ENCODE measurements at places on chromosomes 7 and 10.

DNA sequence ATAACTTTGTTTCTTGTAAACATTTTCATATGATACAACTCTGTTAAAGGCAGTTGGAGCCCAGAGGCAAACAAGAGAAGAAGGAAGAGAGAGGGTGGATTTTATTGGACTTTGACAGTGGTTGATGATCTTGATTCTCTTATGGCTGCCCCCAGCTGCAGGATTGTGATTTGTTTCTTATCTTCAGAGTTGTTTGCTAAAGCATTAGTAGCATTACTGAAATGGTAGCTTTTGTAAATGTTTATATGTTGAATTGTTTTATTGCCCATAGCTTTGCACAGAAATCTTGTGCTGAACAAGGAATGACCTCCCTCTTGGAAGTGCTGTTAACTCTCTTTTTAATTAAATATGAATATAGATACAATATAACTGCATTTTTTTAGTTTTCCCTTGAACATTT lies 309.4 kb downstream of the AUTS2 start:
- DNase-seq, result no peak

DNA sequence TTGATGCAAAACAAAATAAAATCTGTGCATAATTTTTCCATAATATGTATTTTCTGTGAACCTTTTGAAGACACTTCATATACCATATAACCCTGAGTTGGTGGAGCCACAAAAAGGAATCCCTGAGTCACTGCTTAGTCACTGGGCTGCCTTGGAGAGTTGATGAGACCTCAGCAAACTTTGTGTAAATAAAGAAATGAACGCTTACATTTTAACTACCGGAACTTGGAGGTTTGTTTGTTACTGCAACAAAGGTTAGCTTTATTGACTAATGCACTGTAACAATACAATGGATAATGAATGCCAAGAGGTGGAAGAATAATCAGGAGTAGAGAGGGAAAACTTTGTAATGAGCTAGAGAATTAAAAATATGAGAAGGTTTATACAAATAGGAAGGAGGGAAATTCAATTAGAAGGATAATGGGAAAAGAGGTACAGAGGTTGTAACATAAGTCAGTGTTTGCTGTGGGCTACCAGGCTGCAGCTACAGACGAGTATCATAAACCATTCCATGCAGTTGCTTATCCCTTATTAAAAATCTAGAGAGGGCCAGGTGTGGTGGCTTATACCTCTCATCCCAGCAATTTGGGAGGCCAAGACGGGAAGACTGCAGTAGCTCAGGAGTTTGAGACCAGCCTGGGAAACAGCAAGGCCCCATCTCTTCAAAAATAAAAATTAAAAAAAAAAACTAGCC lies 1042.1 kb downstream of the TYW1 start:
- no peak for DNase-seq

GRCh38 chr10:70779511-70780369 lies 5.4 kb downstream of the TBATA start:
- DNase-seq, result no peak

DNA sequence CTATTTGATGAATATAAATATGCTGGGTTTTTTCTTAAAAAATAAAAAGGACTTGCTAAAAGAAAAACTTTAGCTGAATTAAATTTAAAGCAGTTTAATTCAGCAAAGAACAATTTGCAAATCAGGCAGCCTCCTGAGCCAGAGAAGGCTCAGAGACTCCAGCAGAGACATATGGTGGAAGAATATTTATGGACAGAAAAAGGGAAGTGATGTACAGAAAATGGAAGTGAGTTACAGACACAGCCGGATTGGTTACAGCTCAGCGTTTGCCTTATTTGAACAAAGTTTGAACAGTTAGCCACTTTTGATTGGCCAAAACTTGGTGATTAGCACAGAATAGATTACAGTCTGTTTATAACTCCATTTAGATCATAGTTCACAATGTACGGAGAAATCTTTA lies 110.3 kb downstream of the GAD2 start:
- no peak for DNase-seq

- DNase-seq, result peak; percentile 10
Observed at GRCh38 chr10:60732198-60732806, 46.0 kb upstream of the CDK1 start.

DNA sequence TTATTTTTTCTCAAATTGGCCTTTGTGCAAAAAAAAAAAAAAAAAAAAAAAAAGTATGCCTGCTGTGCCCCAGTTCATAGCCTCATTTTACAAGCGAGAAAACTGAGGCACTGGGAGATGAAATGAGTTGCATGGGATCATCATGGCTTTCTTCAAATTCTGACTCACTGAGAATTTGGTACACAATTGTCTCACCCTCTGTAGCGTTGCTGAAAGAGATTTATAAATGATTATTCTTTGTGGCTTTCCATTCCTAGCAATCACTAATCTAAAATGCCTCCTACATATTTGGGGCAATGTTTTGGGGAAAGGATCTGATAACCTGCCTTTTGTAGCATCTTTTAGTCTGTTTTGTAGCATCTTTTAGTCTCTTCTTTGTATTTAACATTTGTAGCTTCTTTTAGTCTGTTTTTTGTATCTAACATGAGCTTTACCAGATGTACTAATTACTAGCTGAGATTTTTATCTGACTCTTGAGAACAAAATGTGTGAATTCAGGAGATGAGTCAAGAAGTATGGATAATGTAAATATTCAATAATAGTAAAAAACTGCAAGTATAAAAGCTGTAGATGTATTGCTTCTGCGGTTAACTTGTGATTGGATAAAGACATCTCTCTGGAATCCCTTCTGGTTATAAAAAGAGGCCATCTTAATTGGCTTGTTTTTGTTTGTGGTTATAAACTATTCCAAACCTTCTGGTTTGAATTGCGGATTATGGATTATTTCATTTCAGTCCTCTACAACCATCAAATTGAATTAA lies 161.4 kb downstream of the ARID5B start:
- peak; percentile 80 for DNase-seq

DNA sequence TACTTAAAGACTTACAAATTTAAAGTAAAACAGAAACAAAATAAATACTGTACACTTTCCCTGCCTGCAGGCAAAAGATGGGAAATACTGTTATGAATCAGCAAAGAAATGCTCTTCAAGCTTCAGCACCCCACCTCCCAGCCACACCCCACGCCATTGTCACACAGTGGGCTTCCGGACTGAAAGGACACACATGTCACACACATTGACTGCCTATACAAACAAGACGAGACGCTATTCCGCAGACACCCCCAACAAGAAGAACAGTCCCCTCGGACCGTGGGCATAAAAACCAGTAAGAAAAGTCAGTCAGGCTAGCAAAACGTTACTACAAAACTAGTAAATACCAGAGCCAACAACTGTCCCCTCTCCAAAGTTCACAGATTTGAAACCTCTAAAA lies 22.2 kb upstream of the PARP12 start:
- DNase-seq, result peak; percentile 63

DNA sequence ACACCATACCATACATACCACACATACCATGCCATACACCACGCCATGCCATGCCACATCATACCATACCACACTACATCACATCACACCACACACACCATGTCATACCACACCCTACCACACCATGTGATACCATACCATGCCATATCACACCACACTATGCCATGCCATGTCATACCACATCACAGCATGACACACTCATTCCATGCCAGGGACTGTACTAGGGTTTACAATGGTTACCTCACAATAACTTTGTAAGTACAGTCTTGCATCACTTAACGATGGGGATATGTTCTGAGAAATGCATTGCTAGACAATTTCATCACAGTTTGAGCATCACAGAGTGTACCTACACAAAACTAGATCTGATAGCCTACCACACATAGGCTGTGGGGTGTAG lies 14.5 kb downstream of the PYROXD2 start:
- peak; percentile 48 for DNase-seq
